Fibroblast of pulmonary artery (primary cell): ENCODE measurements at places on chromosomes 2 and 18.

GRCh38 chr2:161391737-161392506 lies 24.2 kb upstream of the TBR1 start:
- no peak for DNase-seq

DNA sequence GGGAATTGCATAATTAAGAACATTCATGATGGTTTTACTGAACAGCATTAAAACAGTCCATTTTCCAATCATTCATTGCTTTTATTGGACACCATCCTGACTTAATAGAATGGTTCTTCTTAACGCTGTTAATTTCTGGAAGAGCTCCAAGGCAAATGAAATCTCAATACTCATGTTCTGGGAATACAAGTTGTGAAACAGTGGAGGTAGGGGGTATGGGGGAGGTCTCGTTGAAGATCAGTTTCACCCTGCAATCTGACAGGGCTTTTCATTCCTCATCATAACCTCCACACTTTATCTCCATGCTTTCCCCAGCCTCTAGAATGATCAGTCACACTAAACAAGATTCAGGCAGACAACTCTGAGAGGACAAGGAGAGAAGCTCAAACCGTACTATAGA lies 113.6 kb downstream of the ETAA1 start:
- peak; percentile 87 for DNase-seq

GRCh38 chr18:57188851-57189557 lies 42.1 kb downstream of the BOD1L2 start:
- DNase-seq, result no peak

DNA sequence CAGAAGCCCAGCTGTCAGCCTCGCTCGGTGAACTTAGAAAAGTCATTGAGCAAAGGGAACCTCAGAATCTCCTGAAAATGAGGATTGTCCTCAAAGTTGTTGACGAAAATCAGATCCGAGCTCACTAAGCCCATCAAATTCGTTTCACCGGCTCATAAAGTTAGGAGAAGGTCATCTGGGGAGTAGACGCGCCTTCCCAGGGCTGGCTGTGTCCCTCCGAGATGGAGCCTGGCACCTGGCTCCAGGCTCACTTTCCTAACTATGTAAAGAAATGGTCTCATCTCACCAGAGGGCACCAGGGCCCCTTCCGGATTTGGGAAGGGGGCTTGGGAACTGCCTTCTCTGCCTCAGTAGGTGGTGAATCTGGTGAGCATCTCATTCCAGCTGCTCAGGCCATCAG lies 145.5 kb downstream of the PXDN start:
- DNase-seq, result no peak

GRCh38 chr2:158776231-158776630 lies 18.9 kb upstream of the DAPL1 start:
- no peak for DNase-seq

- DNase-seq, result no peak
These were observed 91.9 kb downstream of the QPCT start for GRCh38 chr2:37436323-37436722.

DNA sequence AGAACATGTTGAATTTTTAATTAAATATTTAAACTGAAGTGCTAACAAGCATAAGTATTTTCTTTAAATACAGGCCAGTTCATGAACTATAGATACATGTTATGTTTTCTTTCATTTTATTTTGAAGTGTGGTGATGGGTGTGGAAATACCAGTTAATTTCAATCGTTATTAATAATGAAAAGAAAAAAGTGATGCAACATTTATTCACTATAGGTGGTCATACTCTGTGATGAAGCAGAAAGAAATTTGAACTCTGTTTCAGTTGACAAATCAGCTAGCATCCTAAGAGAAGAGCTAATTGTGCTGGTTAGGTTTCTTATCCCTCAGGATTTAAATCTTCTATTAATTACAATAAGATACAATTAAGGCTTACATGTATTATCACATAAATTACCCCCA lies 795.1 kb upstream of the DDX18 start:
- no peak for DNase-seq

- DNase-seq, result no peak
These were observed 1225.3 kb downstream of the SUCLG1 start for GRCh38 chr2:83233781-83234180.

- DNase-seq, result peak; percentile 97
These were observed 108.8 kb downstream of the B3GNT2 start for GRCh38 chr2:62304429-62305417.

GRCh38 chr2:65553504-65554074 lies 121.2 kb upstream of the SPRED2 start:
- no peak for DNase-seq

- no peak for DNase-seq
These were observed 7.8 kb upstream of the CNDP1 start for GRCh38 chr18:74526488-74526887.

DNA sequence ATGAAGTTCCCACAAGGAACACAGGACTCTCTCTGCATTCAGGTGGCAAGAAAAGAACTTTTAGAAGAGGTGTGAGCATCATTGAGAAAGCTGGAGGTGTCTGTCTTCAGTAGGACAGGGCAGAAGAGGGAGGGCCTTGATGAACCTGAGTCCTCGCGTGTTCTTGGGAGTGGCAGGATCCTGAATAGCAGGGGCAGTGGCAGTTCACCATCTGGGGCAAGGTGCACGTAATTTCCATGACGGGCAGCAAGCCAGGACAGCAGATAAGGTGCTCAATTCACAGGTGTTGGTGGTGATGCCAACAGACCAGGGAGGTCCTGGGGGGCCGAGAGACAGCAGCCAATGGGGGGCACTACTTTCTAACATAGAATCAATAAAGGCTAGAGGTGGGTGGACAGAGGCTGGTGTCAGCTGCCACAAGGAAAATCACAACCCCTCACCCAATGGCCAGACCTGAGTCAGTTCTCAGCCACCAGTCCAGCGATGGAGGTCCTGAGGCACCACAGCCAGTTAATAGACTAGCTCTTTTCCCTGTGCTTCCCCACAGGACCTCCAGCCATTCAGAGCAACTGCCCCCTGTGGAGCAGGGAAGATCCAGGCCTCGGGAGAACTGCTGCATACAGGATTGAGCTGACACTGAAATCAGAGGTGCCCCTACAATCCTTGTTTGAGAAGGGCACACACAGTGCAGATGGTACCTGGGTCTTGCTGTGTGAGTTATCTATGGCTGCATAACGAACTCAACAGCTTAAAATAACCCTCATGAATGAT lies 10.9 kb upstream of the HDAC4 start:
- no peak for DNase-seq

DNA sequence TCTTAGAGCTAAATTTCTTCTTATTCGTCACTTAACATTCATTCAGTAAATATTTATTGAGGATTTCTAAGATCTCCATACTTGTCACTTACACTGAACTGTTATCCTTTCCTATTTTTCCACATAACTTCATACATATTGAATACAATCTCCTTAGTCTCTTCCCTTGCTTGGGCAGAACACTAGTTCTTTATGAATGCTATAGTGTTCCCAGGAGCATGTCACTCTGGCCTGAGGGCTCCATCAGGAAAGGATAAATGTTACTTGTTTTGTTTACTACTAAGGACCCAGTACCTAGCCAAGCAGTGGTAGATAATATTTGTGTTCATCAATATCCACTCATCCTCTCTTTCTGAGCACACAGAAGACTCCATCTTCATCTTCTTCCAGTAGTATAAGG lies 544.7 kb downstream of the ZEB2 start:
- no peak for DNase-seq

- DNase-seq, result no peak
These were observed 21.9 kb upstream of the PPP1CB start for GRCh38 chr2:28729698-28730097.

DNA sequence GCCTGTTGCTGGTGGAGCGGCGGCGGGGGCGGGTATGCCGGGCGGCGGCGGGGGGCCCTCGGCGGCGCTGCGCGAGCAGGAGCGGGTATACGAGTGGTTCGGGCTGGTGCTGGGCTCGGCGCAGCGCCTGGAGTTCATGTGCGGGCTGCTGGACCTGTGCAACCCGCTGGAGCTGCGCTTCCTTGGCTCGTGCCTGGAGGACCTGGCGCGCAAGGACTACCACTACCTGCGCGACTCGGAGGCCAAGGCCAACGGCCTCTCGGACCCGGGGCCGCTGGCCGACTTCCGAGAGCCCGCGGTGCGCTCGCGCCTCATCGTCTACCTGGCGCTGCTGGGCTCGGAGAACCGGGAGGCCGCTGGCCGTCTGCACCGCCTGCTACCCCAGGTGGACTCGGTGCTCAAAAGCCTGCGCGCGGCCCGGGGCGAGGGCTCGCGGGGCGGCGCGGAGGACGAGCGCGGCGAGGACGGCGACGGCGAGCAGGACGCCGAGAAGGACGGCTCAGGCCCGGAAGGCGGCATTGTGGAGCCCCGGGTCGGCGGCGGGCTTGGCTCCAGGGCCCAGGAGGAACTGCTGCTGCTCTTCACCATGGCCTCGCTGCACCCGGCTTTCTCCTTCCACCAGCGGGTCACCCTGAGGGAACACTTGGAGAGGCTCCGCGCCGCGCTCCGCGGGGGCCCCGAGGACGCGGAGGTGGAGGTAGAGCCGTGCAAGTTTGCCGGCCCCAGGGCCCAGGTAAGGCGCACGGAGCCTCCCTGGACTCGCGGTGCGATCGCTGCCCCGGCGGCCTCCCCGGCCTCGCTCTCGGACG lies 1.0 kb downstream of the ZCCHC2 start:
- DNase-seq, result peak; percentile 58

DNA sequence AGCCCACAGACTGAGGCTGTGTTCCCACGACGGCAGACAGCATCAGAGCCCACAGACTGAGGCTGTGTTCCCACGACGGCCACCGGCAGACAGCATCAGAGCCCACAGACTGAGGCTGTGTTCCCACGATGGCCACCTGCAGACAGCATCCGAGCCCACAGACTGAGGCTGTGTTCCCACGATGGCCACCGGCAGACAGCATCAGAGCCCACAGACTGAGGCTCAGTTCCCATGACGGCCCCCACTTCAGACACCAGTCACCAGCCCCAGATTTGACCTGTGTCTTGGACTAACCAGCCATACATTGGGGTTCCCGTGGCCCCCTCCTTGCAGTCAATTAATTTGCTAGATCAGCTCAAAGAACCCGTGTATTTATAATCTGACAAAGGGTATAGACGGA lies 57.8 kb upstream of the SNTG2 start:
- DNase-seq, result no peak

DNA sequence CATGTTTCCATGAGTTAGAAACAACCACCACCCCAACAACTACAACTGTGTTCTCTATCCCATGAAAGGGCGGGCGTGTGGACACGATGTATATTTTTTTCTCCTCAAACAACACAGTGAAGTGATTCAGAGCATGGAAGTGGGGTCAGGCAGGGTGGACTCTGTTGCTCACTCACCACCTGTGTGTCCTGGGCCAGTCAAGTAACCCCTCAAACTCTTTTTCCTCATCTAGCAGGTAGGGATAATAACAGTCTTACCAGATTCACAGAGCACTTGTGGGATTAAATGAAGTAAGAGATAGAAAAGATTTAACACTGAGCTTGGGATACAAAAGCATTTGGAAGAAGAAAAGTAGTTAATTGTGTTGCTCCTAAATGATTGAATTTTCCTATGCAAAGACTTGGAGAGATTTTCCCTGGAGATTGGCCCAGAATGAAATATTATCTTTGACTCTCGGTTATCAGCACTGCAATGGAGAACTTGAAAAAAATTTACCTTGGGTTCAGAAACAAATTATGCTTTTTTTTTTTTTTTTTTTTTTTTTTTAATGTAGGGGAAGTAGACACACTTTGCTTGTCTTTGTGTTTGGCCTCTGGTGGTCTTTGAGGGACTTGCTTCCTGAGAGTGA lies 161.9 kb upstream of the EPAS1 start:
- no peak for DNase-seq

DNA sequence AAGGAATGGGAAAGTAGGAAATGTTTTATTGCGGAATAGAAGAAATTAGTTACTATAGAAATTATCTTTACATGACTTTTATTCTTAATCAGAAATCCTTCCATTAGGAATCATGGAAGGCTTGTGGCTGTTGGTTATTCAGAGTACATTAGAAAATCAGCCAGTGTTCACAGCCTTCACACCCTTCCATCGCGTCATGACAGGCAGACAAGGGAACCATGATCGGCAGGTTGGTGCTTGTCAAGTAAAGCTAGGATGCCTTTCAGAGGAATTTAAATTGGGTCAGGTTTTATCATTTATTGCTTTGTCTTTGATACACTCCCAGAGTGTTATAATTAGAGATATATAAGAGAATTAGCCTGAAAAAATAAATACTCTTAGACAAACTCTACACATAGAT lies 400.6 kb downstream of the THSD7B start:
- no peak for DNase-seq

- DNase-seq, result peak; percentile 14
These were observed 72.4 kb downstream of the KIAA1328 start for GRCh38 chr18:36901277-36901701.

DNA sequence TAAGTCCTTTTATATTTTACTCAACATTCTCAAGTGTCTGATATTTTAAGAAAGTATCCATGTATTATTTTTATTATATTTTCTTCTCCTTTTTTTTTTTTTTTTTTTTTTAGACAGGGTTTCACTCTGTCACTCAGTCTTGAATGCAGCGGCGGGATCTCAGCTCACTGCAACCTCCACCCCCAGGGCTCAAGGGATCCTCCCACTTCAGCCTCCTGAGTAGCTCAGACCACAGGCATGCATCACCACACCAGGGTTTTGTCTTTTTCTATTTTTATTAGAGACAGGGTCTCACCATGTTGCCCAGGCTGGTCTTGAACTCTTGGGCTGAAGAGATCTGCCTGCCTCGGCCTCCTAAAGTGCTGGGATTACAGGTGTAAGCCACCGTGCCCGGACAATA lies 212.1 kb downstream of the TCF4 start:
- no peak for DNase-seq

- DNase-seq, result peak; percentile 88
These were observed 53.4 kb downstream of the ZNF638 start for GRCh38 chr2:71385012-71385411.

- peak; percentile 44 for DNase-seq
These were observed 27.0 kb downstream of the SKA1 start for GRCh38 chr18:50401888-50402287.

- DNase-seq, result no peak
These were observed 562.6 kb downstream of the SPAG16 start for GRCh38 chr2:213846856-213847255.

DNA sequence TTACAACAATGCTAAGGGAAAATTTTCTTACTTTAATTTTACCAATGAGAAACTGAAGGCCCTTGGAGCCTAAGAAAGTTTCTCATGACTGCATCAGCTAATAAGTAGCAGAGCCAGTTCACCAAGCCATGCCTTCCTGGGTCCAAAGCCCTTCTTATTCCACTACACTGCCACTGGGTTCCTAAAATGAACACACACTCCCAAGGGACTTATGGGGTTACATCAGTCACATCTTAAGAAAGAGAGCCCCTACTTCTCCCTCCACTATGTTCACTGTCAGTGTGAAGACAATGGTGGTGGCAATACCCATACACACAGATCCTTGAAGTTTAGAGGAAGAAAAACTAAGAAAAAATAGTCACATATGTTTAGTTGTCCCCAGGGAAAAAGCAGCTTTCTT lies 20.6 kb downstream of the MBD2 start:
- DNase-seq, result no peak

- no peak for DNase-seq
These were observed 56.2 kb downstream of the DDX1 start for GRCh38 chr2:15647622-15648590.

- DNase-seq, result no peak
These were observed 125.1 kb upstream of the TNP1 start for GRCh38 chr2:216984937-216985336.
